ENCODE measurements at places on chromosomes 1 and 21. TPM values are rescaled to one million over a fixed set of nuclear protein-coding genes. Genes with fewer than 3 reads are reported as not detected.
A peak's percentile ranks its signal among the peaks of the same experiment; 100 is the strongest.

Gene ABCG1
- total RNA-seq = 7.3 TPM

DNA sequence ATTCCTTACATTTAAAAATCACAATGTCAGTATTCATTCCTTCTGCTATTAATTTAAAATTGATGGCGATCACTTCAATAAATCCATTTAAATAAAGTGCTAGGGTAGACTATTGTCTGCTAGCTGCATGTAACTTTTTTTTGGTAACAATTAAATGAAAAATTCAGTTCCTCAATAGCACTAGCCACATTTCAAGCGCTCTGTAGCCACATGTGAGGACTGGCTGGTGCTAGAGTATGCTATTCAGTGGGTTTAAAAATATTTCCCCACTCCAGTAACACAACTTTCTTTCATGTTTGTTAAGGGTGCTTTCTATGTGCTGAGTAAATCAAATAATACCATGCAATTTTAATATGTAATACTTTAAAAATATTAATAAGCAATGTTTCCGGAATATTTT lies 108.2 kb downstream of the LTN1 start:
- peak; percentile 19 for DNase-seq

- DNase-seq = peak; percentile 6
These were observed 5.4 kb downstream of the VPS45 start for GRCh38 chr1:150072959-150073358.

Gene CNTN2
- 2.2 TPM for total RNA-seq

- DNase-seq = peak; percentile 99
These were observed at the start of gene MDM4 for GRCh38 chr1:204516180-204516879. Gene MDM4, plus strand, starts transcription at chr1:204516406. Its CDS starts 9,113 bp downstream, at chr1:204525519.

DNA sequence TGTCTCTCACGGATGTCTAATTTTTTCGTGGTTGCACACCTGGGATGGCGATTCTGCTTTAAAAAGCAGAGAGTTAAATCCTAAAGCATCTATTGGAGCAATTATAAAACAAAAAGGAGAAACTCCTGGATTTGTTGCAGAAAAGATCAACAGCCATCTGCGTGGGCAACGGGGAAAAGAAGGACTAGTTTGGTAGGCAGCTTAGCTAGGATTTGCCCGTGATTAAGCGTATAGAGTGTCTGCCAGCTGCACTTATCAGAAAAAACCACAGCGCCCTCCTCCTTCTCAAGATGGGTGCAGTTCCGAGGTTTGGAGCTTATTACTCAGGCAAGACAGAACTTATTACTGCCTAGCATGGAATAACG lies 526 bp upstream of the SLC25A24 start:
- DNase-seq = peak; percentile 35

Gene CYP4Z1
- not detected for total RNA-seq

DNA sequence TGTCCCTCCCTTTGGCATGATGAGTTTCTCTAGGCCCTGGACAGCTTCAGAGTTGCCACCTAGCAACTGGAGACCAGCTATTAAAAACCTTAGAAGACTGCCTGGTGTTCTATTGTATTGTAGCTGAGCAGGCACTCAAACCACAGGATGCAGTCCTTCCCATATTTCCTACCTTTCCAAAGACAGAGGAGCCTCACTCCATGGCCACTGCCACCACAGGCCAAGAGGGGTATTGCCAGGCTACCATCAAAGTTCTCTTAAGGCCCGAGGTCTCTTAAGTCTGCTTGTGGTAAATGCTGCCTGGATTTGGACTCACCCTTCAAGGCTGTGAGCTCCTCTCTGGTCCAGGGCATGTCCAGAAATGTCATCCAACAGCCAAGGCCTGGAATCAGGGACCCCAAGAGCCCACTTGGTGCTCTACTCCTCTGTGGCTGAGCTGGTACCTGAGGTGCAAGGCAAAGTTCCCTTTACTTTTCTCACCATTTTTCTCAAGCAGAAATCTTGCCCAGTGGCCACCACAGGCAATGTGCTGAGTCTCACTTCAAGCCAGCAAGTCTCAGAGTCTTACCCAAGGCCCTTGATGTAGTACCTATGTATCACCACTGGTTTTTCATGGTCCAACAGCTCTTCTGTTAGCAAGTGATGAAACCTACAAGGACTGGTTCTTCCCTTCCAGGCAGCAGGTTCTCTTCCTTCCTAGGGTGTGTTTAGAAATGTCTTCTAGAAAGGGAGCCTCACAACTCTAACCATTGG lies 269.4 kb downstream of the AMY1C start:
- DNase-seq = peak; percentile 16

DNA sequence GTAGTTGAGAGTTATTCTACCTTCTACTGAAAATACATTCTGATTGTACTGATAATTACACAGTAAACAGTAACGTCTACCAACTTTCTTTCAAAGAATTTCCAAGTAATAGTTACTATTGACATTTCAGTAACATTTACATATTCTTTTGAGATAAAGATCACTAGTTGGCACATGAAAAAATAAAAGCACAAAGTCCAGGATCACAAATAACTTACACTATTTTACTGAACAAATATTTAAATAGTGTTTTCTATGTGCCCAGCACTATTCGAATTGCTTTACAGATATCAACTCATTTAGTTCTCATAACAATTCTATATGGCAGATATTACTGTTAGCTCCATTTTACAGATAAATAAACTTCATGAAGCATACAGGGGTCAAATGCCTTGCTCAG lies 126.4 kb downstream of the TTLL7 start:
- DNase-seq = no peak

- DNase-seq = no peak
These were observed 7.4 kb downstream of the HYI start for GRCh38 chr1:43446388-43446740.

- DNase-seq = no peak
These were observed 108.6 kb downstream of the OLFML2B start for GRCh38 chr1:161915051-161915503.

DNA sequence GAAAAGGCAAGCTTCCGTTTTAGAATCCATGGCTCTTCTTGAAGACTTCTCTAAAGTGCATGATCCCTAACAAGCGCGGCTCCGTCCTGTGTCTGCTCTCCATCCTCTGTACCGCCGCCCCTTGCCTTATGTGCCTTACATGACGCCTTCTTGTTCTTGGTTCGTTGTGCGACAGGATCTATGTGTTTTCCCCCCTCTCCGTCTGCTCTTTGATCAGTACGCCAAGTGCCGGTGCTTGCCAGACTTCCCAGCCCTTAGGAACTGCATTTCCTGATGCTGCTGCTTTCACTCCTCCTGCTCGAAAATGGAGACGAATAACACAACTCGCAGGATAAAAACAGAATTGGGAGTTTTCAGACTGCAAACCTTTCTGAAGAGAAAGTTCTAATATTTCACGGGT lies 13.1 kb downstream of the NDUFV3 start:
- no peak for DNase-seq

Gene PEAR1
- 0.28 TPM for total RNA-seq

GRCh38 chr1:8632102-8632501 lies 185.3 kb downstream of the RERE start:
- no peak for DNase-seq

DNA sequence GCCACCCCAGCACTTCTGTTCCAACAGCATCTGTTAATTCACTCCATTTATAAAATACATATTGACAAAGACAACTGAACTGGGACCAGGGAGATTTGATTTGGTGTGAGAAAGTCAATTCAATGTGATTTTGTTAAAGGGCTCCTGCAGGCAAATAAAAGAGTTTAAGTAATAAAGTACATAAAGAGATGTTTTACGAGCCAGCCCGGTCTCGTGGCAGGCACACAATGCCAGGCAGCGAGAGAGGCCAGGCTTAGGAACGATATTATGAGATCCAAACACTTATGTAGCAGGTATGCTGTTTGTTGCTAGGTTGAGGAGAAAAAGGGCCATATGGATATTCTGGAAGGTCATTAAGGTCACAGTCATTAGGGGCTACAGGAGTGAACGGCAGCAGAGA lies 227.1 kb downstream of the KCTD3 start:
- no peak for DNase-seq

DNA sequence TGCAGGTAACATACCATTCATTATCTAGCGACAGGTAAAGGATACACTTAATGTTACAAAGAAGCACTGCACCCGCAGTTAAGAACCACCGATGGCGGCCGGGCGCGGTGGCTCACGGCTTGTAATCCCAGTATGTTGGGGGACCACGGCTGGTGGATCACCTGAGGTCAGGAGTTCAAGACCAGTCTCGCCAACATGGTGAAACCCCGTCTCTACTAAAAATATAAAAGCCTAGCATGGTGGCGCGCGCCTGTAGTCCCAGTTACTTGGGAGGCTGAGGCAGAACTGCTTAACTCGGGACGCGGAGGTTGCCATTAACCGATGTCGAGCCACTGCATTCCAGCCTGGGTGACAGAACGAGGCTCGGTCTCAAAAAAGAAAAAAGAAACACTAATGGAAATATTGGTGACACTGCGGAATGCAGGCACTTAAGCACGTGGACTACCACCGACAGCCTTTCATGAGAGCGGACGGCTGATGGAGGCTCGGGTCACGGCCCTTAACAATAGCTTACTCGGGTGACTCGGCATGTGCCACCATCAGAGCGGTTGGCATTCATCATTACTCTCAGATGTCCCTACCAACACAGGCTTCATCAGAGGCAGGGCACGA lies 542 bp downstream of the GAS5 start:
- no peak for DNase-seq

Gene CLCA2
- not detected for total RNA-seq

Gene TRIM46
- 15.4 TPM for total RNA-seq

Gene SPATA17
- 3.5 TPM for total RNA-seq

All from GM23338 (cell line).